ENCODE measurements at places on chromosomes 5 and 9.

DNA sequence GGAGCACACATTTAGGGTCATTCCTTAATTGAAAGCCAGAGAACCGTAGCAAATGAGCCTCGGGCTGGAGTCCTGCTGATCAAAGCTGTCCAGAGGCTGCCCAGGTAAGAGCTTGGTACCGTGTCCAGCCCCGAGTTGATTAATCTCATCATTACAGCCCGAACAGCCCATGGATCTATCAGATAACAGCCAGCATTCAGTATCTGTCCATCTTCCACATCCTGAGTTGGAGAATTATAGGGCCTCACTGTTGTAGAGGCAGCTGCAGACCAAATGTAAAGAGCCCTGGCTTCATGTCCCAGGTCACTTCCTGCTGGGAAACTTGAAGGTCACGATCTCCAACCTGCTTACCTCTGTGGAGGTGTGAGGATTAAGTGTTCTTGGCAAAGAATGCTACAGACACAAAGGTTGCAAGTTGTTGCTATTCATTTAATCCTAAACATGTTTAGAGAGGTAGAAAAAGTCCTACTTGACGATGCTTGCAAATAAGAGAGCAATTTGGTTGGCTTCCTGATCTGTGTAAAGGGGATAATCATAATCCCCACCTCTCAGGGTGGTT lies 16.1 kb downstream of the GGTA1 start:
- no peak for DNase-seq

DNA sequence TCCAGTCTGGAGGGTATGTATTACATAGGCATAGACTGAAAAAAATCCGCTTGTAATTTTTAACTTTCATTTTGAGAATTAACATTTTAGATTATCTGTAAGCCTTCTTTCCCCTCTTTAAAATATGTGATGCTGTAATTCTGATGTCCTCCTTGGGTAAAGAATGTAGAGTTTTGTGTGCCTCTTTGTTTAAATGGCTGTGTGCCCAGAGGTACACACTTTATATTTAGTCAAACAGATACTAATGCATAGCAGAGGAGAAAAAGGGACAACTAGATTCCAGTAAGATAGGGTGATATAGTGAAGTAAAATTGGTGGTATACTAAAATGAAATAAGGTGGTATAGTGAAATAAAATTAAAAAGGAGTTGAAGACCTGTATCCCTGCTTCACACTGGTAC lies 1.3 kb downstream of the FBXO38 start:
- no peak for DNase-seq

DNA sequence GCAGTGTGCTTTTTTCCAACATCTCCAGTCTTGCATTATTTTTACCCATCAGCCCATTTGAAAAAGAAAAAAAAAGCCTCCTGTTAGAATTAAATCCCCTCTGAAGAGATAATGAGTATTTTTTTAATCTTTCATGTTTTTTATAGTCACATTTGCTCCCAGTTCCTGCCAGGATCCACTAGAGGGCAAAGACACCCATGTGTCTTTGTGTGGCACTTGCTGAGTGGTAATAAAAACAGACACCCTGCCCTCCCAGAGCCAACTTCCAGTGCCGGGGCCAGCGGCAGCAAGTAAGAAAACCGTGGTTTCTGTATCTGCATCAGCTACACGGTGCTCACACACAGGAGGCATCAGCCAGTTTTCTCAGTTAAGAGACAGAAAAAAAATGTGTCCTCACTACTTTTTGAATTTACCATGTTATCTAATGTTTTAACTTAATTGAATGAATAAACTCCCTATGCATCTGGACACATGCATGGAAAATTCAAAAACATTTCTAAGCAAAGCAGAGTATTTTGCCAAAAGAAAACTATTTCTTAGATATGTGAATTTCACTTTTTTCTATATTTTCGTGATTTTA lies 70.2 kb upstream of the PLEKHG4B start:
- DNase-seq, result no peak

GRCh38 chr9:132163876-132164603 lies 2.2 kb downstream of the NTNG2 start:
- no peak for DNase-seq

DNA sequence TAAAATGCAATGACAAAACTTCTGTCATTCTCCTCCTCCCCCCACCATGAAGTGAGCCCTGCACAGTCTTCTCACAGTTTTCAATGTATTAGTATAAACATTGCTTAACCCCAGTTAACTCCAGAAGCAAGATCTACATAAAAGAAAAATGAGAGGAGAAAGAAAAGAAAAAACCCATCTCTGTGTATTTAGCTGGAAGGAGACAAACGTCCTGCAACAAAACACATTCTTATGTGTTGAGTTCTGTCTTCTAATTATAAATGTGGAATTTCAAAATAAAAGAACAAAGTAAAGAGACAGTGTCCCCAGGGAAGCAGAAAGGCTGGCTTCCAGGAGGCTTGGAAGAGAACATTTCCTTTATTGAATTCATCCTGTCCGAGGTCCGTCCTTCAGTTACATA lies 491.9 kb upstream of the TUSC1 start:
- DNase-seq, result peak; percentile 39

- peak; percentile 78 for DNase-seq
Observed at GRCh38 chr5:143557061-143557818, 153.8 kb upstream of the NR3C1 start.

- peak; percentile 24 for DNase-seq
Observed at GRCh38 chr5:129367883-129368282, 92.2 kb upstream of the ADAMTS19 start.

DNA sequence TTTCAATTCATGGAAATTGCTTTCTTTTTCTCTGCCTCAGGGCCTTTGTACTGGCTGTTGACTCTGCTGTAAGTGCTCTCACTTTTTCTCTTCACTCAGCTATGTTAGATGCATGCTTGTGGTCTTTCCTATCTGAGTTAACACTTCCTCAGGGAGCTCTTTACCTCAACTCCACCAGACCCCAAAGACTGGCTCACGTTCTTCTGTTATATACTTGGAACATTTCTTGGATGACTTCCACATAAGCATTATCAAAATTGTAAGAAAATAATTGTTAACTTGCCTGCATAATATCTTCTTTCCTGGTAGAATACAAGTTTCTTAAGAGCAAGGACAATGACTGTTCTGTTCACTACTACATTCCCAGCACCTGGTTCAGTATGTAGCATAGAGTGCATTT lies 455.9 kb downstream of the EBF1 start:
- DNase-seq, result no peak

- DNase-seq, result no peak
Observed at GRCh38 chr5:126864042-126864688, 87.2 kb downstream of the LMNB1 start.

GRCh38 chr5:51651889-51652288 lies 268.6 kb downstream of the ISL1 start:
- no peak for DNase-seq

DNA sequence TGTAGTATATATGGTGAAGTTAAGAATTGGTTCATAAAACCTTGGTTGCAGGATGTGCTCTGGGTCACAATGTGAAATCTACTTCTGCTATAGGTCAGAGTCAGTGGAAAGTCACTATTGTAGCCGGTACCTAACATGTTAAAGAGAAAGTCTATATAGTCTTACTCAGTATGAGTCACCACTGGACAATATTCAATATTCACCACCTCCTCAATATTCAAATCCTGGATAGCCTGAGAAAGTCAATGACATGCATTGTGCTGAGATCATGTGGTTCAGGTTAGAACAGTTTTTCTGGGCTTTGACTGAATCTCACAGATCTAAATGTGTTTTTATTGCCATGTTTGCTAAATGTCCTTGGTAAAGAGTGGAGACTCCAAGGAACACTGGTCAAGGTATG lies 108.8 kb downstream of the HMHB1 start:
- DNase-seq, result peak; percentile 18

DNA sequence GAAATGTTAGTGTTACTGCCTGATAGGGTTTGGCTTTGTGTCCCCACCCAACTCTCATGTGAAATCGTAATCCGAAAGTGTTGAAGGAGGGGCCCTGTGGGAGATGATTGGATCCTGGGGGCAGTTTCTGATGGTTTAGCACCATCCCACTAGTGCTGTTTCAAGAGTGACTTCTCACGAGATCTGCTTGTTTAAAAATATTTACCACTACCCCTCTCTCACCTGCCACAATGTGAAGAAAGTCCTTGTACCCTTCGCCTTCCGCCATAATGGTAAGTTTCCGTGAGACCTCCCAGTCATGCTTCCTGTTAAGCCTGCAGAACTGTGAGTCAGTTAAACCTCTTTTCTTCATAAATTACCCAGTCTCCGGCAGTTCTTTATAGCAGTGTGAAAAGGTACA lies 2.6 kb upstream of the RFX3 start:
- no peak for DNase-seq

DNA sequence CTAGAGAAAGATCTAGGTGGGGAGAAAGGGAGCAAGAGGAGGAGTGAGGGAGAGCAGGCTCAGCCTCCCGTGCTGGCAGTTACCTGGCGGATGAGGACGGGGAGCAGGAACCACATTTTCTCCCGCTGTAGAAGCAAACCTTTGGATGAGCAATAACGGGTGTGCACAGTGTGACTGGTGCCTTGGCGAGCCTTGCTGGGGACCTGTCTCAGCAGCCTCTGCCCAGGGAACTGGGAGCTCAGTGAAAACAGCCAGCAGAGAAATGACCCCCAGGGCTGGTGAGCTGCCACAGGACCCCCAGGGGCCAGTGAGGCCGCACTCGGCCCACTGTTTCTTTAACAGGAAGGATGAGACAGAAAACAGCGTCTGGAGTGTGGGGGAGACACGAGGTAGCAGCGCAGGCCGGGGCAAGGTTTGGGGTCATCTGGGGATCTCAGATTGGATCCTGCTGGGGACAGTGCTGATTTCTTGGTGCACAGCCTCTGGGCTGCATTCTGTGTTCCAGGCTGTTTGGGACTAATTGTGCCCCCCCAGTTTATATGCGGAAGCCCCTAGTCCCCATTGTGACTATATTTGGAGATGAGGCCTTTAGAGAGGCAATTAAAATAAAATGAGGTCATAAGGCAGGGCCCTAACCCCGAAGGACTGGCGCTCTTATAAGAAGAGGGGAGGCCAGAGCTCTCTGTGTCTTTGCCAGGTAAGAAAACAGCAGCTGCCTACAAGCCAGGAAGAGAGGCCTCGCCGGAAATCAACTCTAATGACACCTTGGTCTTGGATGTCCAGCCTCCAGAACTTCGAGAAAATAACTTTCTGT lies 118.8 kb upstream of the PHYKPL start:
- DNase-seq, result no peak

DNA sequence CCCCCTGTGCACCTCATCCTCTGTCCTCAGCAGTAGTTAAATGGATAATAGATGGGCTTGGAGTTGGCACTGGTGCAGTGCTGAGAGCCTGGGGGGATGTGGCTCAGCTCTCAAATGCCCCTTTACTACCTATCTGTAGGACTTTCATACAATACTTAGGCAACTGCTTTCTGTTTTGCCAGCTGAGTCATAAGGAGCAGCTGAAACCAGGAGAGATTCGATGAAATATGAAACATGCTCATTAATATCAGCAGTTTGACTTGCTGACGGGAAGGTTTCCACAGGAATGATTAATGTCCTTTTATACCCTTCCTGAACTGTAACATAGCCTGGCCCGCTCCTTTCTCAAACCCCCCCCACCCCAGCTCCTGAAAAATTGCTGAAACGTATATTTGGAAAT lies 142.6 kb downstream of the SAXO1 start:
- DNase-seq, result peak; percentile 63

All from fibroblast of skin of left quadriceps (primary cell).